ENCODE measurements at places on chromosomes 4 and X.

GRCh38 chr4:41599192-41599786 lies 61.3 kb downstream of the LIMCH1 start:
- DNase-seq, result no peak

- DNase-seq, result no peak
Measured at GRCh38 chr4:57044996-57045395, 65.2 kb downstream of the IGFBP7 start.

- no peak for DNase-seq
Measured at GRCh38 chr4:37392521-37393255, 148.1 kb downstream of the NWD2 start.

- DNase-seq, result no peak
Measured at GRCh38 chr4:17814140-17814539, 3.4 kb downstream of the NCAPG start.

DNA sequence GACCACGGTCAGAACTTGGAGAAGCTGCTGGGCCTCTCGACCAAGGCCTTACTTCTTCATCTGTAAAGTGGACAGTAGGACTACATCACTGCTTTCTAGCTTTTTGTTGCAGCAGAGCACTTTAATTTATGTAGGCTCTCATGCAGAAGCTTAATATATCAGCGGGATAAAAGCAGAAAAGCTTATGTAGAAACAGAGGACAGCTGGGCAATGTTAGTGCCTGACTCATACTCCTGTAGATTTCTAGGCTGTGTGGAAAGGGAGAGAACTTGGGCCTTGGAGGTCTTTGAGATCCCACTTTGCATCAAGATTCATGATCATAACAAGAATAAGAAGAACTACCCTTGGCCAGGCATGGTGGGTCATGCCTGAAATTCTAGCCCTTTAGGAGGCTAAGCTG lies 91.2 kb downstream of the ARHGAP10 start:
- DNase-seq, result no peak

GRCh38 chrX:2692221-2693112 lies 1.4 kb downstream of the CD99 start:
- no peak for DNase-seq

DNA sequence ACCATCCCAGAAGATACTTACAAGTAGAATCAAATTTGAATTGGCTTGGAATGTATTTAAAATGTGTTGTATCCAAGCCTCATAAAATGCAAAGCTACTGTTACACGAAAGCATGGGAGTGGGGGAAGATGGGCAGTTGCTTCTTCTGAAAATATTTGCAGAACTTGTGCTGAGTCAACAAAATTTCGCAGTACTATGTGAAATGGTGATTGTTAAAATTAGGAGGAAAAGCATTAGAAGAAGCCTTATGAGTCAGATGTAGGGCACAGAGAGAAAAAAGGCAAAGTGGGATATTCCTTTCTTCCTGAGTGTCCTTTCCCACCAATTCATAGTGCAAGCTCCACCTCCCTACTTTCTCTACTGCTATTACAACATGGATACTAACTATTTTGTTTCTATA lies 332.7 kb downstream of the PRDM5 start:
- DNase-seq, result no peak
